Heart left ventricle (tissue), 16 donors: ENCODE measurements at places on chromosomes 12 and 14. TPM values are rescaled to one million over a fixed set of nuclear protein-coding genes. Genes with fewer than 3 reads are reported as not detected.

SIX4 gene
- 0.69 TPM for total RNA-seq

ZDHHC22 gene
- total RNA-seq = not detected

VRTN gene
- total RNA-seq = not detected

TAS2R20 gene
- 0.72 TPM for total RNA-seq

MYL2 gene
- total RNA-seq = 11,547 TPM

DHRS2 gene
- total RNA-seq = not detected

MNAT1 gene
- 32.6 TPM for total RNA-seq

AMDHD1 gene
- 0.20 TPM for total RNA-seq

LMNTD1 gene
- not detected for total RNA-seq

C12orf56 gene
- total RNA-seq = not detected

ZC2HC1C gene
- total RNA-seq = 8.5 TPM

SRGAP1 gene
- 7.3 TPM for total RNA-seq

MFAP5 gene
- 33.0 TPM for total RNA-seq

OASL gene
- total RNA-seq = 0.37 TPM

GNB3 gene
- 8.6 TPM for total RNA-seq

EMC9 gene
- total RNA-seq = 13.2 TPM

TAC3 gene
- total RNA-seq = not detected

CAPZA3 gene
- total RNA-seq = not detected

MSRB3 gene
- total RNA-seq = 137 TPM

BEGAIN gene
- 0.75 TPM for total RNA-seq

NOS1 gene
- total RNA-seq = 0.40 TPM

CLEC1B gene
- total RNA-seq = not detected

PGF gene
- 8.1 TPM for total RNA-seq

LRRC10 gene
- 49.4 TPM for total RNA-seq

CLEC2B gene
- total RNA-seq = 3.6 TPM

TSPAN19 gene
- not detected for total RNA-seq

STAC3 gene
- total RNA-seq = 0.95 TPM

SERPINA10 gene
- total RNA-seq = not detected

ARHGDIB gene
- total RNA-seq = 256 TPM

ACSS3 gene
- 27.5 TPM for total RNA-seq

SPIC gene
- total RNA-seq = not detected

CD69 gene
- 0.16 TPM for total RNA-seq

RAD9B gene
- total RNA-seq = not detected

TBC1D30 gene
- total RNA-seq = 2.9 TPM

AMN gene
- total RNA-seq = not detected

NDUFA12 gene
- 356 TPM for total RNA-seq

RAD51AP1 gene
- total RNA-seq = 1.9 TPM

FOXM1 gene
- 1.3 TPM for total RNA-seq

GALNT9 gene
- not detected for total RNA-seq

KRT75 gene
- total RNA-seq = not detected

PIK3C2G gene
- not detected for total RNA-seq

AKAP3 gene
- total RNA-seq = 2.3 TPM

PPP4R3A gene
- 42.6 TPM for total RNA-seq

R3HDM2 gene
- total RNA-seq = 61.9 TPM

IKZF4 gene
- 4.3 TPM for total RNA-seq

KRT6C gene
- total RNA-seq = not detected

COX14 gene
- 134 TPM for total RNA-seq

RERGL gene
- total RNA-seq = 1.7 TPM

SYNDIG1L gene
- not detected for total RNA-seq

GUCY2C gene
- total RNA-seq = not detected
